ENCODE measurements at places on chromosomes 1 and 21. TPM values are rescaled to one million over a fixed set of nuclear protein-coding genes. Genes with fewer than 3 reads are reported as not detected.

DNA sequence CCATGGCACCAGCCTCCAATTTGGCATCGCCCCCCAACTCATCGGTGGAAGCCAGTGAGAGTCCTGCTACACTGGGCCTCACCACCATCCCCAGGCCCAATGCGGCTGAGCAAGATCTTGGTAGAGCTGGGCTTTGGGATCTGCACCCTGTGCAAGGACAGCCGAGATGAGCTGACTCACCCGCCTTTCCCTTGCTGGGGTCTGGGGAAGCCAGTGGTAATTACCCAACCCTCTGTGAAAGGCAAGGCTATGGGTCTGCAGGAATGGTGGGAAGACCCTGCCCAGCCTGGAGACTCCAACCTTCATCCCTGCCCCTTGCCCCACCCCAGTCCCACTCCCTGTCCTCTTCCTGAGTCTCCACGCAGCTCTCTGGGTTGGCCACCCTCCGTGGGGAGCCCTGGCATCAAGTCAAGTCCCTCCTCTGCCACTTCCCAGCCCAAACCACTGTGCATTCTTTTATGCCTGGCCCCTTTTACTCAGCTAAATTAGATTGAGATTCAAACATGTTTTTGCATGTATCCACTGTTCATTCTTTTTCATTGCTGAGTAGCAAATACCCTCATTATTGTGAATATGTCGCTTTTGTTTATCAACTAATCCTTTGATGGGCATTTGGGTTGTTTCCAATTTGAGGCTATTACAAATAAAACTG, 8.8 kb downstream of the SMCP start:
- no peak for DNase-seq

POU3F1 gene
- 38.2 TPM for total RNA-seq

DNA sequence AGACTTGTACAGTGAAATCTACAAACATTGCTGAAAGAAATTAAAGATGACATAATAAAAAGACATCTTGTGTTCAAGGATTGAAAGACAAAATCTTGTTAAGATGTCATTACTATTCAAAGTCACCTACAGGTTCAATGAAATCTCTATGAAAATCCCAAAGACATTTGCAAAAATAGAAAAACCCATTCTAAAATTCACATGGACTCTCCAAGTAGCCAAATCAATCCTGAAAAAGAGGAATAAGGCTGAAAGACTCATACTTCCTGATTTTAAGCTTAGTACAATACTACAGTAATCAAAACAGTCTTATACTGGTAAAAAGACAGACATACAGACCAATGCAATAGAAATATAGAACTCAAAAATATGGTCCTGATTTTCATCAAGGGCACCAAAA, 78.6 kb downstream of the PCSK9 start:
- no peak for DNase-seq

PWP2 gene
- total RNA-seq = 3.0 TPM

CORT gene
- not detected for total RNA-seq

All from lower leg skin (tissue), 4 donors.